Activated CD4-positive, CD25-positive, alpha-beta regulatory T cell treated with anti-CD3 and anti-CD28 coated beads, Interleukin-2, amount 50 U/mL, for 72 hours (primary cell): ENCODE measurements at places on chromosomes 1 and 21.

DNA sequence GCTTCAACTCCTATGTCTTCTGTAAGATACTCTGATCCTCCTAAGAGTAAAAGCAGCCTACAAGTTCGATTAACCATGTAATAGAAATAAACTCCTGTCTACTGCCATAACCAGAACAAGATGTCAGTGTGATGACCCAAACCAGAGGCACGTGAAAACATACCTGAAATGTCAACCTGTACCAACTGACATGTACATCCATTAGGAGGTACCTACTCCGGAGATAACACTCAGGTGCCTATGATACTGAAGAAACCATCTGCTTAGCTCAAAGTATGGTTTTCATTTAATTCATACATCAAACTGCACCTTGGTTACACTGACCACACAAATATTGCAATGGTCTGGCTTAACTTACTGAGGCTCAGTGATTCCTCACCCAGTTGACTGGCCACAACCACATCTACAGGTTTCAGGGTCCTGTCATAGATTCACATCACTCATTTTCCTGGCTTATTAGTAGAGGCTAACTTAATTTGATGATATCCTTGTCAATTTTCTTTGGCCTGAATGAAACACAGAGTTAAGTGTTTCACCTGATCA lies 4.4 kb downstream of the ITPKB start:
- no peak for DNase-seq

- no peak for DNase-seq
Measured at GRCh38 chr21:31983554-31983953, 110.7 kb downstream of the HUNK start.

DNA sequence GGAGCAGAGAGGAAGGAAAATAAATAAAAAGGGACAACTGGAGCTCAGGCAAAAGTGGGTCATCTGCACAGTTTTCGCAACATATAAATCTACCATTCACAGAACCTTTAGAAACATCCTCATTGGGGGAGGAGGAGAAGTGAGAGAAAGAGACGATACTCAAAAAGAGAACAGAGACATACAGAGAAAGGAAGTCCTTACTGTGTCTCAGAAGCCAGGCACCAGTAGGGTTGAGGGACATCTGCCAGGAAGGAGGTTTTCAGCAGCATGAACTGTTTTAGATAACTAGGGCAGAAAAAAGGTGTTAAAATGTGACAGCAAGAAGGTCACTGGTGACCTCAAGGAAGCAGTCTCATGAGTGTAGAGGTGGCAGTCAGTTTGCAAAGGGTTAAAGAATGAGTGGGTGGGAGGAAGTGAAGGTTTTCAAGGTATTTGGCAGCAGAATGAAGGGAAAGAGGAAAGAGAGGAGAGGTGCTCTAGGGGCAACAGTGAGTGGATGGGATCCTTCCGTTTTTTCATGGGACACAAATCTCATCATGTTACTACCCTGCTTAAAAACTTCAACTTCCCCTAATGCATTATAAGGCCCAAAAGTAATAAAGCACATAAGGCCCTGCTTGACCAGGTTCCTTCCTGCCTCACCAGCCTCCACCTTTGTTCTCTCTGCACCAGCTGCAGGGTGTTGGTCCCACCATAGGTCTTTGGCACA lies 9.5 kb downstream of the JAK1 start:
- no peak for DNase-seq

- no peak for DNase-seq
Measured at GRCh38 chr1:43856188-43856587, 77.4 kb upstream of the ARTN start.

- DNase-seq = no peak
Measured at GRCh38 chr1:194477908-194478307, 1291.5 kb upstream of the B3GALT2 start.

GRCh38 chr1:7500381-7501083 lies 270.6 kb upstream of the VAMP3 start:
- DNase-seq = no peak

DNA sequence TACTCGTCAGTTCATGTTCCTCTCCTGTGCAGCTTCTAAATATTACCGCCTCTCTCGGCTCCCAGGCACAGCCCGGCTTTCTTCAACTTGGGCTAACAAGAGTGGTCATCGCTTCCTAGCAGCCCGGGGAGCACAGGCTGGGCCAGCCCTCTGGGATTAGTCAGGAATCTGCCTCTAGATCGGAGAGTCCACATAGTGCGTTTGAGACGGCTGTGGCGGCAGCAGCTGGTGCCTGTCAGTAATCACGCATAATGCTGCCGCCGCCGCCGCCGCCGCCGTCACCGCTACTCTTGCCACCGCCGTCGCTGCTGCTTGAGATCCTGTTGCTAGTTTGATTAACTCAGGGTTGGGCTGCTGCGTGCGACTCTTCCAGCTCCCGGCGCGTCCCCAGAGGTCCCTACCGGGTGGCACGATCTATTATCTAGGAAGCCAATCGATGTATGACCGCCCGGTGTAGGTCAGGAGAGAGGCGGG lies at the start of gene RXRG:
Gene RXRG, minus strand, starts transcription at position 230 of the 474 bp plus-strand sequence. CDS start 233 bp downstream, outside the sequence.
- no peak for DNase-seq

DNA sequence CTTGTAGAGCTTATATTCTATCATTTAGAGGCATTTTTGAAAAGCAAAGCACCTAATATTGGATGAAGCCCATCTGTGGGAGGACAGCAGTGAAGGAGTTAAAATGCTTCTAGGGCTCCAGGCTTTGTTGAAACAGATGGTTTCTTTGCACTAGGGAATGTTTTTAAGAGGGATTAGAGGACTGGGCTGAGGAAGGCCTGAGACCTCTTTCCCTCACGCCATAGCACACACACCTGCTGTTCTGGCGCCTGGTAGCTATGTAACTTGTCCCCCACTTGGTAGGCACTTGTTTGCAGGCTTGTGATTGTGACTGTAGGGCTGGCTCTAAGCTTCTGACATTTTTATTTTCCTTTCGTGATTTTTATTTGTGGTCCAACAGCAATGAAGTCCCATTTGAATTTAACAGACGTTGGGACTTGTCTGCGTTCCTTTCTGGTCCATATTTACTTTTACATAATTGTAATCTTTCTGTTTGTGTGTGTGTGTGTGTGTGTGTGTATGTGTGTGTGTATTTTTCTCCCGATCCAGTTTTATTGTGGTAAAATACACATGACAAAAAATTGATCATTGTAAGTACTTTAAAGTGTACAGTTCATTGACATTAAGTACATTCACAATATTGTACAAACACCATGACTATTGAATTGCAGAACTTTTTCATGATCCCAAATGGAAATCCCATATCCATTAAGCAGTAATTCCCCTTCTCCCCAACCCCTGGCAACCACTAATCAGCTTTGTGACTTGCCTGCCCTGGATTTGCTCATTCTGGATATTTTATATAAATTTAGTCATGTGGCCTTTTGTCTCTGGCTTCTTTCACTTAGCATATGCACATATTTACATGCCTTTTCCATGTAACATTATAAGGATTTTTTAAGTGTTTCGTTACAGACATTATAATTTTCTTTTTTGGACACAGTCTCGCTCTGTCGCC lies 33.5 kb upstream of the MACF1 start:
- DNase-seq = no peak

DNA sequence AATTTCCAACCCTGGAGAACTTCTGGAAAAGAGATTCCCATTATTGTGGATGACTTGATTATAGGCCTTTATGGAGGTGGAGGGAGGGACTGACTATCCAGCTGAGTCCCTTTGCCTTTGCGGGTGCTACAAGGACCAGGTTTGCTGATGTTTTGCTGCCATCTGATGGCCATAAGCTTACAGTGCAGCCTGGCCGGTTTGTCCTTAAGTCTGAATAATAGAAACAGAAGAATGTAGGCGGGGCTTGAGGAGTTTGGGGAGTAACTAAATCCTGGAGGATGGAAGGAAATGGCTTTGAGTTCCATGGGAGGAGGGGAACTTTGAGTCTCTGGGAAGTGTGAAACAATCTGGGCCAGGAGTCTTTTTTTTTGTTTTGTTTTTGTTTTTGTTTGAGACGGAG lies 55.7 kb upstream of the CD1D start:
- DNase-seq = peak; percentile 60

GRCh38 chr1:221023482-221023881 lies 144.2 kb downstream of the HLX start:
- DNase-seq = no peak

DNA sequence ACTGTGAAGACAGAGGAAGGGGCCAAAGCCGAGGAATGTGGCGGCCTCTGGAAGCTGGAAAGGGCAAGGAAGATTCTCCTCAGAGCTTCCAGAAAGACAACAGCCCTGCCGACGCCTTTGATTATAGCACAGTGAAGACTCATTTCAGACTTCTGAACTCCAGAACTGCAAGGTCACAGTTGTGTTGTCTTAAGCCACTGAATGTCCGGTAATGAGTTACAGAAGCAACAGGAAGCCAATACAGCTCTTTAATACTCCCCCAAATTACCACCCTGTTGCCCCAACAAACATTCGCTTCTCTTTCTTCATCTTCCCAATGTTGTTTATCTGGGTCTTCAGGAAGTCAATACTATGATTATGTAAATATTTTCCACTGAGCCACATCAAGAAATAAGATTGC lies 44.0 kb downstream of the ETS2 start:
- DNase-seq = no peak
